ENCODE measurements at places on chromosomes 1 and 21.
A peak's percentile ranks its signal among the peaks of the same experiment; 100 is the strongest.

GRCh38 chr1:149888247-149888998, 10.9 kb upstream of the BOLA1 start:
- DNase-seq, result peak; percentile 88

DNA sequence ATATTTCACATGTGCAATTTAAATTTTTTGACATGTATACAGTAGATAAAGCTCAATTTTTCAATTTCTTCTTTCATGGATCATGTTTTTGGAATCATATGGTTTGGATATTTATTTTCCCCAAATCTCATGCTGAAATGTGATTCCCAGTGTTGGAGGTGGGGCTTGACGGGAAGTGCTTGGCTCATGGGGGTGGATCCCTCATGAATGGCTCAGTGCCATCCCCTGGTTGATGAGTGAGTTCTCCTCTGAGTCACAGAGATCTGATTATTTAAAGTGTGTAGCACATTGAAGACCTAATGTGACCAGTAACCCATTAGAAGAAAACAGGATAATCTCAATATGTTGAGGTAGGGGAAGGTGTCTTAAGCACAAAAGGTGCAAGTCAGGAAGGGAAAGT, 9.1 kb upstream of the IFI16 start:
- DNase-seq, result no peak

DNA sequence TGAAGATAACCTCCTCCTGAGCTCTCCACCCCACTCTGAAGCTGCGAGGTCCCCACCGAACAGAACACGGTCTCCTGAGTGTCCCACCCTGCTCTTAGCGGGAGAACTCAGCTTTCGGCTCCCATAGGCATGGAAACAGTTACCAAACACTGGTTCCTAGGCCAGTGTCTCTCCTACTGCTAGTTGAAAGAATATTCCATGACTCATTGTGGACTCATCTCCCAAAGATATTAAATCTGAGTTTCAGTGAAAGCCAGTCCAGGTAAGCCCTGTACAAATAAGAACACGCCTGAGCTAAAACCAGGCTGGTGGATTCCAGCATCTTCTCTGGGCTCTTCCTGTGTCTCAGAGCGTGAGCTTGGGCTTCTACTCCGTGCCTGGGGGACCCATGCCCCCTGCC, 107.5 kb upstream of the CLDN14 start:
- no peak for DNase-seq

- no peak for DNase-seq
These were observed 277.7 kb downstream of the SETD4 start for GRCh38 chr21:35782667-35783066.

GRCh38 chr21:15604413-15604812, 125.4 kb upstream of the USP25 start:
- DNase-seq, result peak; percentile 94

DNA sequence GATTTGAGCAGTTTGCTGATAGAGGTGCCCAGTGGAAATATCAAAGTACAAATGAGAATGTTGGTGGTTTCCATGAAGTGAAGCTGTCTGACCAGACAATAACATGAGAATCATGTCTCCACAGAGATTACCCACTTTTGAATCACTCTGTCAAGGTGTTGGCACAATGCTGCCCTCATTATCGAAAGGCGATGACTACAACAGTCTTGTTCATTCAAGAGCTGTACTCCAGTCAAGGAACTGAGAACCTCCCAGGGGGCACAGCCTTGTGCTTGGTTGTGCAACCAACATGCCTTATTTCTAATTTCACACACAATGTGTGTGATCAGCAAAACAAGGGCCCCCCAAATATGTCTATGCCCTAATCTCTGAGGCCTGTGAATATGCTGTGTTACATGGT, 35.7 kb downstream of the ETS2 start:
- DNase-seq, result no peak

GRCh38 chr1:235503403-235504121, 690 bp downstream of the B3GALNT2 start:
- no peak for DNase-seq

DNA sequence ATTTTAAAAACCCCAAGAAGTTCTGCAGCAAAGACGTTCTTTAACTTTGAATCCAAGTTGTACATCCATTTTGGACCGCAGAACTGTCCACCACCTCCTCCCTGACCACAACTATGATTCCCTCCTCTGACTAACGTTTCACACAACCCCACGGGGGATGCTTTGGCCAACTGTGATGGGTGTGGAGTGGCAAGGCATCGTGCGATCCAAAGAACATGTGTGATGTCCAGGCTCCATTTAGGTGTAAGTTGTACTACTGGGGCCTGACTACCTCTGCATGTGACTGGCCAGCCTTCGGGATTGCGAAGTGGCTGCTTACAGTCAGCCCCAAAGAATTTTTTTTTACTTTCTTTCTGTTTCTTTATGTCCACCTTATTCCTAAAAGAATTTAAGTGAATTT, 6.7 kb downstream of the KCNJ15 start:
- peak; percentile 50 for DNase-seq

DNA sequence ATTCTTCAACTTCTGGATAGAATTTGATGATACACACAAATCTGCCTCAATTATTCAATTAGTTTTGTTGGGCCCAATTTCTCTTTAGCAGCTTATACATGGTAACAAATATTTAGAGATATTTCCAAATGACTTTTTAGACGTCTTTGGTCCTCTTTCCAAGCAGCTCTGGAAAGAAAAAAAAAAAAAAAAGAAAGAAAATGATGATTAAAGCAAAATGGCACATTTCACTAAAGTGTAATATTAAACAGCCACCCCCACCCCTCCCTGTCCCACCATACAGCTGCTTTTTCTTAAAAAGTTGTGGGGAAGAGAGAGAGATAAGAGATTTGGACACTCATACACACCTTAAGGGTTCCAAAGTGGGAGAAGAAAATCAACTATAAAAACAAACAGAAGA, 977 bp downstream of the METTL18 start:
- DNase-seq, result no peak

GRCh38 chr1:177909416-177909815, 60.4 kb downstream of the SEC16B start:
- DNase-seq, result no peak

DNA sequence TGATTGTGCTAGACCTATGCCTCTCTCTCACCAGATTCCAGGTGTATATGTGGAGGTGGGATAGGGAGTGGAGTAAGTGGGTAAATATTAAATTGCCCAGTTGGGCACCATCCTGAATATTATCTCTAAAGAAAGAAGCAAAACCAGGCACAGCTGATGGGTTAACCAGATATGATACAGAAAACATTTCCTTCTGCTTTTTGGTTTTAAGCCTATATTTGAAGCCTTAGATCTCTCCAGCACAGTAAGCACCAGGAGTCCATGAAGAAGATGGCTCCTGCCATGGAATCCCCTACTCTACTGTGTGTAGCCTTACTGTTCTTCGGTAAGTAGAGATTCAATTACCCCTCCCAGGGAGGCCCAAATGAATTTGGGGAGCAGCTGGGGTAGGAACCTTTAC, at the start of gene FCER1A:
Gene FCER1A (plus strand): TSS at position 242 of the 400 bp plus-strand sequence. CDS start 29 bp downstream, at position 271.
- DNase-seq, result no peak
